Nephron progenitor cell (in vitro differentiated cells): ENCODE measurements at places on chromosomes 1 and 21.

DNA sequence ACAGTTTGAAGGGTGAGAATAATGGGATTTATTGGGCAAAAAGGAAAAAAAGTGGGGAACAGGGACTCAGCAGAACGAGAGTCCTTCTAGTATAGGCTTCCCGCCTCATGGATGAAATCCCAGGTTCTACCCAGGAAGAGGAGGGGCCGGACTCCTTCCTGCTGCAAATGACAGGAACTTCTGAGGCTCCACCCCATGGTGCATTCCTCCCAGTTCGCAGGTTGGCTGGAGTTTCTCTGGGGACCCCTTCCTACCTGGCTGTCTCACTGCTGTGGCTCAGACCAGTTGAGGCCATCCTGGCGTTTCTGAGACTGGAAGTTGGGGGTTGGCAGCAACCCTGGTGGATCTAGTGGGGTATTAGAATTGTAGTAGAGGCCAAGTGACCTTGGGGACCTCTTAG is 27.5 kb downstream of the CNIH3 start:
- DNase-seq: no peak

DNA sequence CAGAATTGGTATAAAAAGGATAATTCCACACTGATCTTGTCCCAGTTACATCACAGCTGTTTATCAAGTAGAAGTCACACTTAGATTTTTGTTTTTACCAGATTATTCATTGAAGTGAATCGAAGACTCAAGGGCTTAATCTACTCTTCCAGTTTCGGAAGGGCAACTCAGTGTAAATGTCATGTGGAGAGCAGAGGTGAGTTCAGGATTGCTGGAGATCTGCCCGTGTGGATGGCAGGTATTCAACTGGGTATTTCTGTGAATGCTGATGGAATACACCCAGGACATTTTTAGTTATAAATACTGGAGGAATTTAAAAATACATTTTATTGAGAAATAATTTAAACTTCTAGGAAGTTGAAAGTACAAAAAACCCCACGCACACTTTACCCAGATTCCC is 19.4 kb downstream of the CC2D1B start:
- no peak for DNase-seq

- no peak for DNase-seq
Measured at GRCh38 chr1:63810936-63811469, 37.2 kb downstream of the ROR1 start.

DNA sequence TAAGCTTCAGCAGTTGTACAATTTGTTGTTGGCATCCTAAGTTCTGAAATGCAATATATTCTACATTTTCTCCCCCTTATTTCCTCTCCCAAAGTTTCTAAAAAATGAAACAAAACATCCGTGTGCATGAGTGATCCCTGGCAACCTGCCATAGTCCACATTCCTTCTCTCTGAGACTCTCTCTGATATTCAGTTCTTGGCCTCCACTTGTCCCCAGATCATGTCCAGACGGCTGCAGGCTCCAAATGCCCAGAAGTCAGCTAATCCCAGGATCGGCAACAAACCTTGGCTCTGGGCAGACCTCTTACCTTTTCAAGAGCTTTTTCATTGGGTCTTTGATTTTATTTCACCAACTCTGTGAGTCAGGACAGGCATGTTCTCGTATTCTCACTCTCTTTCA is 187.8 kb downstream of the ETS2 start:
- DNase-seq: no peak

DNA sequence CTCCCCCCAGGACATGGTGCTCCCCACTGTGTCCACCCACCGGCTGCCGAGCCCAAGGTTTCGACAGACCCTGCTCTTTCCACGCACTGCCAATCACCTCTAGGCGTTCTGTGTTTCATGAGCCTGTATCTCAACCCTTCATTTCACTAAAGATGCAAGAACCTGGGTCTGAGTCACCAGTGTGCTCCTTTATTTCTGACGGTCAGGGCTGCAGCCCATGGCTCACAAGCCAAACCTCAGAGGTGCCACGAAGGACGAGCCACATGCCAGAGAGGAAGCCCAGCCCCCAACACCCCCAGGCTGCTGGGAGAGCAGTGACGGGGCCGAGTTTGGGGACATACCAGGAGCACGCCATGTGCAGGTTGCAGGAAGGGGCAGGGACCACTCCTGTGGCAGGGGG is 79.2 kb upstream of the ARHGEF16 start:
- DNase-seq: no peak

DNA sequence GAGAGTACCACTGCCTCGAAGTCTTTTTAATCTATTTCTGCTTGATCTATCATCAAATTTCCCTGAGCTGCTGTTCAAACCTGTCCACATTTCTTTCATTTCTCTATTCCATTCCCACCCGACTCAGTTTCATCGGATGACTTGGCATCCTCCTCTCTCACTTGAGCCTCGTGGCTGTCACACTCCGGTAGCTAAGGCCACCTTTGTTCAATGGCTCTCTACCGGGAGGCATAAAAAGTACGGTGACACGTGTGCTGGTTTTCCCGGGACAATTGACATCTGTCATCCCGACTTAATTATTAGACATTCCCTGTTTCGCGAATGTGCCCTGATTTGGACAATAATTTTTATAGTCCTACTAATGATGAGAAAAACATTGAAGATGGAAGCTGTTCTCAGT is 22.6 kb downstream of the MIS18A start:
- DNase-seq: no peak

DNA sequence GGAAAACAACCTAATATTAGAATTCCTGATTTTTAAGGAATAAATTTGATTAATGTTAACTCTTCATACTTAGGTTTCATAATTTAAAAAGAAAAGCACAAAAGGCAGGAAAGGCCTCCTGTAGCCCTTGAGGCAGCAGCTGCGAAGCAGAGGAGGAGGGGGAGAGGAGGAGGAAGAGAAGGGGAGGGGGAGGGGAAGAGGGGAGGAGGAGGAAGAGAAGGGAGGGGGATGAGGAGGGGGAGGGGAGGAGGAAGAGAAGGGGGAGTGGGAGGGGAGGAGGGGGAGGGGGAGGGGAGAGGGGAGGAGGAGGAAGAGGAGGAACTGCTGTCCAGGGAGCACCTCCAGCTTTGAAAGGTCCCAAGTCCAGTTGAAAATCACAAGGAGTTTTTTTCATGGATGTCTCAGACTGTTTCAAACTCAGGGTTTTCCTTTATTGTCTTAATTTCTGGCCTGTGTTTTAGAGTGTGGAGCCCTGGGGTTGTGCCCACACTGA is 35.1 kb upstream of the DIP2A start:
- no peak for DNase-seq

- no peak for DNase-seq
Measured at GRCh38 chr21:33197496-33197895, 32.2 kb upstream of the IFNAR2 start.

DNA sequence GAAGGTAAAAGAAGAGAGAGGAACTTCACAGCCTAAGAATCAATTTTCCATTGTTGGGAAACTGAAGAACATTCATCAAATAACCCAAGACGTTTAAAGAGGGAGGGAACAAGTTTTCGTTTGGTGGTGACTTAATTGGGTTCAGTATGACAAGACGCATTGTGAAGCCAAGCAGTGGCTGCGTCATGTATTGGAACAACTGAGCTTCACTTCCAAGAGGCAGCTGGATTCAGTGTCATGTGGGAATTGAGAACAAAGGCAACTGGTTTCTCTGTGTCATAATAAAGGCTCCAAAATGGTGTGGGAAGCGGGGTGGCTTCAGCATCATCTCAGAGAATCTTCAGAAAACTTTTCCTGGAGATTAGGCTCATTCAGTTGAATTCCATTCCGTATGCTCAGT is 29.8 kb upstream of the RC3H1 start:
- DNase-seq: no peak
